ENCODE measurements at places on chromosomes 6 and 20.

DNA sequence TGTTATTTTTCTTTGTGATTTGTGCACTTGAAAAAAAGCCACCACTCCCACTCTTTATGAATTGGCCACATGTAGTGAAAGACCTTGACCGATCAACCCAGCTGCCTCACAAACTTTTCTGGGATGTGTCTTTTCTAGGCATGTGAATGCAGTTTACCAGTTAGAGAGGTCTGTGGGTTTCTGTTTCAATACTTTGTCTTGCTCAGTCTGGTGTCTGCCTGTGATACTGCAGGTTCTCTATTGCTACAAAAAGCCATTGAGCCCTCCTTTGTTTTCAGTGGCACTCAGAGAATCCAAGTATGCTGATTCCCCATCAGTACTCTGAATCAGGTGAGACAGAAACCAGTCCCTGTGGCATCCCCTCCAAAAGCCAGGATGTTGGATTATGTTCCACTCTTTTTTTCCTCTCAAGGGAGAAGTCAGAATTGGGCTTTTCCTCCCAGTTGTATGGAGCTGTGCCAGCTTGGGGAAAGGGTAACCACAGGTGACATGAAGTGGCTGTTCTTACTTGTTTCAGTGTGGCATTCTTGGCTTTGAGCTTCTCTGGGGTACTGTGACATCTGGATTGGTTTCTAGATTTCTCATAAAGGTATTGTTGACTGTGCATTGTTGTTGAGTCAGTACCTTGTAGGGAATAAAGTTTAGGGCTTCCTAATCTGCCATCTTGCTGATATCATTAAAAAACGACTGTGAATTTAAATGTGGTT is 26.3 kb upstream of the ZFP64 start:
- no peak for DNase-seq
- no peak overlapping the region for H3K27ac ChIP-seq
- no peak overlapping the region for H3K4me3 ChIP-seq
- no peaks in the 10 kb centered on the region for H3K27me3 ChIP-seq
- no peaks in the 10 kb centered on the region for H3K36me3 ChIP-seq

GRCh38 chr6:25927756-25928216 is 2.7 kb downstream of the SLC17A2 start:
- DNase-seq = no peak
- H3K36me3 ChIP-seq = no peaks in the 10 kb centered on the region
- H3K4me3 ChIP-seq = no peak overlapping the region
- H3K27ac ChIP-seq = no peak overlapping the region
- H3K4me1 ChIP-seq = no peaks in the 10 kb centered on the region

DNA sequence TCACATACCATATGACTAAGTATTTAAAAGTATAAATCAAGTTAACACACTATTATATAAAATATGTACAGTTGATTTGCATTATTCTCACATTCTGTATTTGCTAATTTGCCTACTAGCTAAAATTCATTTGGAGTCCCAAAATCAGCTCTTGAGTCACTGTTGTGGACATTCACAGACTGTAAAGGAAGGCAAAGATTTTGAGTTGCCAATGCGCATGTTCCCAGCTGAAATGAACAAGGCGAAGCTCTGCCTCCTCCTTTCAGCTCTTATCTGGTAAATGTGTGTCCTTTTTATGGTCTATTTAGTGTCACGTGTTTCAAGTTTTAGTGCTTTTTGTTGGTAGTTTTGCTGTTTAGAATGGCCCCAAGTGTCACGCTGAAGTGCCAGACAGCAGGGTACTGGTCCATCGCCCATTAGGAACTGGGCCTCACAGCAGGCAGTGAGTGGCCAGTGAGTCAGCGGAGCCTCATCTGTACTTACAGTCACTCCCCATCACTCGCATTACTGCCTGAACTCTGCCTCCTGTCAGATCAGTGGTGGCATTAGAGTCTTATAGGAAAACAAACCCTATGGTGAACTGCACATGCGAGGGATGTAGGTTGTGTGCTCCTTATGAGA is 87.2 kb upstream of the ADTRP start:
- H3K4me3 ChIP-seq = no peak overlapping the region
- H3K27ac ChIP-seq = no peak overlapping the region
- no peaks in the 10 kb centered on the region for H3K36me3 ChIP-seq
- no peaks in the 10 kb centered on the region for H3K27me3 ChIP-seq

GRCh38 chr20:37352608-37352980 is 6.7 kb downstream of the SRC start:
- H3K27me3 ChIP-seq = no peaks in the 10 kb centered on the region
- H3K4me1 ChIP-seq = peaks cover 4% of the 10 kb centered on the region
- no peaks in the 10 kb centered on the region for H3K36me3 ChIP-seq
- no peak overlapping the region for H3K4me3 ChIP-seq

DNA sequence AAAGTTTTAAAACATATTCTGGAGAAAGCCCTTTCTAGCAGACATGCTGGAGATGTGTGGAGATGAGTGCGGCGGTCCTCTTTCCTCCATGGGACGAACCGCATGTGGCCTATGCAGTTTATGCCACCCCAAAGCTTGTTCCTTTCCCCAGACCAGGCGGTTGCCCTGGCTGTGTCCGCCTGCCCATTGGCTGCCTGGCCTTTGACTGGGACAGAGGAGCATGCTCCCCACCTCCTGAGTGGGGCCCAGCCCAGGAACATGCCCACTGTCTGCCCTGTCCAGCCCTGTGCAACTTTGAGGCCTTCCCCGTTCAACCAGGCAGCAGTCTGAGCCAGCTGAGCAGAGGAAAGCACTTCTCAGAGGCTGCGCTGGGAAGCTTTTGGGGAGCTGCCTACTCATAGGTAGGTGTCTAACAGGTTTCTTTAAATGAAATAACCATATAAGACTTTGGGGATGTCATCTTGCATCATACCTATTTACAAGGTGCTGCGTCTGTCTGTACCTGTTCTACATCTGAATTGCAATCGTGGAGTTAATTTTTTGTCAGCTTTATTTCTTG is 20.6 kb downstream of the FOXC1 start:
- DNase-seq = no peak
- H3K36me3 ChIP-seq = no peaks in the 10 kb centered on the region
- H3K4me1 ChIP-seq = peaks cover 2% of the 10 kb centered on the region

Measured in gastrocnemius medialis (tissue), 4 donors.